ENCODE measurements at places on chromosomes 4 and X.
A peak's percentile ranks its signal among the peaks of the same experiment; 100 is the strongest.

- DNase-seq = no peak
These were observed 283.2 kb downstream of the DCHS2 start for GRCh38 chr4:154208424-154208823.

DNA sequence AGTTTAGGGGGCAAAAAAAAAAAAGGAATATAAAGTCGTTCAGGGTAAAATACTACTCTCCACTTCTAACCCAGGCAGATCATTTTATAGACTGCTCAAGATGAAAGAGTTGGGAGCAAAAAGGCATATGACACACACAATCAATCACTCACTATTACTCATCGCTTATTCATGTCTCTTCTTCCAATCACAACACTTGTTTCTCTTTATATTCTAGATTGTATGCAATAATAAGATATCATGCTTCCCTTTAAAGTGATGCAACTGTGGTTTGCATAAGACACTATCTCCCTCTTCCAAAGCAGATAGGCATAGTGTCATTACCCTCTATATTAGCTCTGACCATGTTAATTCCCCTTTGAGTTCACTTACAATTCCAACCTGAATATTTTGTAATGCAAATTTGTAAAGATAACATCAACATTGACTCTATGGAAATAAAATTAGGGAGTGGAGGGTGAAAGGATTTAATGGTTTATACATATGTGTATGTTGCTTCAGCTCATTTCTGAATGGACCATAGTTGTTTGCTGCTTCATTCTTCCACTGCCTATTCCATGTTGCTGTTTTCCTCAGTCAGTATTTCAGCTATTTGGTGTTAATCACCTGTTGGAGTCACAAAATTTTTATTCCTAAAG is 154.9 kb upstream of the EPHA5 start:
- DNase-seq = no peak

DNA sequence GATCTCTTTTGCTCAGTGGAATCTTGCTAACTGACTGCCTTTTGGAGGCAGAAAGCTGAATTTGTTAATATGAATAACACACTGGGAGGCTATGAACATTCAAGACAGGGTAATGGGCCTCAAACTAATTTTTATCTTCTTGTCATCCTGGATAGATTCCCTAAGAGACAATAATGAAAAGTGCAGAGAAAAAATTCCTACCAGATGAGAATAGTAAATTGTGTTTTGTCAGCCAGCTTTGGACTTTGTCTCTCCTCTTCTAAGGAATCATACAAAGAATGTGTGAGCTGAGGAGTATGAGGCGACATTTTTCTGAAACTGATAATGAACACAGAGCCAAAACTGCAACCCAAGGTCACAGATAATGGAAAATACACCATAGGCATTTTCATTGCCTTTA is 649.3 kb downstream of the IQCM start:
- DNase-seq = no peak

GRCh38 chrX:56994375-56995270 is 718 bp downstream of the SPIN3 start:
- DNase-seq = peak; percentile 48

GRCh38 chr4:184845367-184846021 is 19.7 kb upstream of the ACSL1 start:
- no peak for DNase-seq

GRCh38 chr4:2370597-2371320 is 47.7 kb downstream of the ZFYVE28 start:
- no peak for DNase-seq

GRCh38 chrX:31181377-31182000 is 109.6 kb upstream of the FTHL17 start:
- no peak for DNase-seq

GRCh38 chr4:189124149-189124758 is 816.4 kb upstream of the FRG1 start:
- DNase-seq = no peak

Measured in upper lobe of left lung (tissue), 6 donors.